ENCODE measurements at places on chromosomes 4 and X. TPM values are rescaled to one million over a fixed set of nuclear protein-coding genes. Genes with fewer than 3 reads are reported as not detected.

Gene GAB1
- 9.4 TPM for total RNA-seq

Gene SPACA5
- total RNA-seq: not detected

Gene PDZD11
- 16.9 TPM for total RNA-seq

Gene P2RY4
- total RNA-seq: 0.19 TPM

Gene SNCA
- total RNA-seq: 0.43 TPM

Gene STX18
- 13.0 TPM for total RNA-seq

Gene ARX
- not detected for total RNA-seq

Gene HPF1
- 10.4 TPM for total RNA-seq

Gene FDCSP
- total RNA-seq: not detected

Gene NOA1
- 12.7 TPM for total RNA-seq

Gene OPRPN
- not detected for total RNA-seq

Gene TRIM2
- total RNA-seq: 9.6 TPM

Gene FBXL5
- 44.4 TPM for total RNA-seq

Gene USP26
- not detected for total RNA-seq

Gene STK32B
- not detected for total RNA-seq

Gene ADGRG4
- not detected for total RNA-seq
